SHP77 (cell line): ENCODE measurements at places on chromosomes 7 and 10.

DNA sequence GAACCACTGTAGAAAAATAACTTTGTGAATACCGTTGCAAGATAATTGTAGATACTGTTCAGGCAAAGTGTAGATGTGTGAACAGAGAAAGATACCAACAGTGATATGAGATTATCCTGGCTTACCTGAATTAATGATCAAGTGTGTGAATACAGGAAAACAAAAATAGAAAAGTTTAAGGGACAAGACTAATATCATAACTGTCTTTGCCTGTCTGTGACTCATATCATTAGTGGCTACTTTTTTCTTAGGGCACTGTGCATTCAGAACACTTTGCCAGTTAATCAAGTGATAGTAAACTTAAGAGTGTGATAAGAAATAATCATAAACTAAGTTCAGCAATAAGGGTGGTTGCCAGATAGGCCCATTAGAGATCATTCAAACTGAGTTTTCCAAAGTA, 323.0 kb upstream of the LRGUK start:
- no peak for DNase-seq

GRCh38 chr10:43874984-43875383, 226.3 kb upstream of the ZNF32 start:
- no peak for DNase-seq

DNA sequence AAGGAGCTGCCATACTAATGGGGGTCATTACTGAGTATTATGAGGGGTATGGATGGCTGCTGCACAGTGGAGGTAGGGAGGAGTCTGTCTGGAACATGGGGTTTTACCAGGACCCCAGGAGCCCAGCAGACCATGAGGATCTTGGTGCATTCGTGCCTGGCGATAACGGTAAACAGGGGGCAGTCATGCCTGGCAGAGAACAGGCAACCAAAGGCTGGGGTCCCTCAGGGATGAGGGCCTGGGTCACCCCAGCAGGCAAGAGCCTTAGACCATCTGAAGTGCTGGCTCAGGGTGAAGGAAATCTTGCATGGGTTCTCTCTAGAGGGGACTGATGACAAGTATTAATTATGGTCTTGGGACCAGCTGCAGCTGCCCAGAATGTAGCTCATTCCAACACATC, 46.1 kb downstream of the MYL10 start:
- DNase-seq: no peak

DNA sequence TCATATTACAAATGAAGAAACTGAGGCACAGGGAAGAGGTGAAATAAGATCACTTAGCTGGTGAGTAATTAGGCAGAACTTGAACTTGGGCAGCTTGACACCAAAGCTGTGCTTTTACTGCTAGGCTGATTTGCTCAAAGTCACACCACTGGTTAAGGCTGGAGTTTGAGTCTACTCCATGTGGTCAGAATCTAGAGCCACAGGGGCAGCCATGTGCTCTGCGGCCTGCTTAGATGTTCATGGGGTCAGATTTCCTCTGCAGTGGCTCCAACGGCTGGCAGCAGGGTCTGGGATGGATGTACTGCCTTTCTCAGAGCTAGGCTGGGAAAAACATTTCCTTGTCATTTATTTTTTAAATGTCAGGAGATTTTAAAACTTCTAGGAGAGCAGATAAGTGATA, 417.5 kb downstream of the KCNMA1 start:
- no peak for DNase-seq

DNA sequence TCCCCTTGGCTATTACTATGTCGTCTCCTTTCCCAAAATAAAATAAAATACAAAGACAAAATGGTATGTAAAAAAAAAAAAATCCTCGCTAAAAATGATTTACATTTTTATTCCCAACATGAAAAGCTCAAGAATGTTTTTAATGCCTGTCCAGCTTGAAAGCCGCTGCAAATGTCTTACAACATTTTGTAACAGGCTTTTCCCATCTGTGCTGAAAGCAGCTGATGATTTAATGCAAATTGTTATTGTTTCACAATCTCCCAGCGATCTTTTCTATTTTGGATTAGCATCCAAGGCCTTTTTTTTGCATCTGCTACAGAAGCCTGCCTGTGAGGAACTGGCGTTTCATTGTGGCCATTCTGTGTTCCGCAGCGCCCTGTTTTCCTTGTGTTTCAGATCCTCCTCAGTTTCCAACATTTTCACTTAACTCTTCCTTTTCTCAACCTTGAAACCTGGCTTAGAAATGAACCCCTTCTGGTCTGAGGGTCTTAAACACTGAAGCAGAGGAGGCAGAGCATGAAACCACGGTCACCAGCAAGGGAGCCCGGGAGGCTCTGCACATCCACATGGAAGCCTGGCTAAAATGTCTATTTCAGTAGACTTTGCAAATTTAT, 712.1 kb downstream of the PARD3 start:
- no peak for DNase-seq

DNA sequence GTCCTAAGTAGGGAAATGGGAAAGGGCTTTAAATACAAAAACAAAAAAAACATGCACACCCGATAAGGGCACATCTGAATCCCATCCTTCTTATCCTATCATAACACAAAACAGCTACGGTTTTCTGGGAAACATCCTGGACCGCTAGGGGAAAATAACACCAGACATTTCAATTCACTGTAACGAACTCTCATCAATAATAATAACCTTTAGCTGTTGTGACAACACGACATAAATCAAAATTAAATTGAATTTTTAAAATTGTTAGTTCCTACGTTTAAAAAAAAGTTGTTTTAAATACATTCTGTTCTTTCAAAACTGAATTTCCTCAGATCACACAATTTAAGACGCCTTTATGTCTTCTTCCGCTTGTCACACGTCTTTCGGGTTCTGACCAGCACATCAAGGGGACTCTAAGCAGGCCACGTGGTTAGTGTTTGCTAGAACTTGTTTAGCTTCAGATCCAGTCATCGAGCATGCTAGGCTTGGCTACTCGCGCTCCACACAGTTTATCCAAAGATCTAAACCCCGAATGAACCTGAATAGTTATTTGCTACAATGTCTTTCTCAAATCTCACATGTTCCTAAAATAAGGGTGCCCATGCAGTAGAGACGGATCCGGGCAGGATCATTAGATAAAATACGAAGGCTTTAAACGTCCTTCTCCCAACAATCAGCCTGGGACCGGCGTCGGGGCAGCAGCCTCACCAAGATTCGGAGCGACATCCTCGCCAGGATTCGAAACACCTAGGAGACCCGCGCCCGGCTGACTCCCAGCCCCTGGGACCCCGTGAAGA, 839 bp downstream of the IKZF5 start:
- peak; percentile 18 for DNase-seq

DNA sequence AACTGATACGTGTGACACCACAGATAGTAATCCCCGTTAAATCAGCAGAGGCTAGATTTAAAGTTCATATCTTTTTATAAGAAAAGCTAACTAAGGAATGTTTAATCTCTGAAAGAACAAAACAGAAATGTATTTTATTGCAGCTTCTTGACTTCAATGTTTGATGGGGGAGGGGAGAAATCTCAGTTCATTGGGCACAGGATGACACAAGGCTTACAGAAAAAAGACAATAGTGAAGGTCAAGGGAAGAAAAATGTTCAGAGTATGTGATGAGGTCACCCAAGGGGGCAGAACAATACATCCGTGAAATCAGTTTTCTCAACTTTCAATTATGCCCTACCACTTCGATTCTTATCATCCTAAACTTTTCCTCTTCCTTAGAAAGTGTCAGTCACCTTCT, 102.9 kb downstream of the ELAPOR2 start:
- no peak for DNase-seq

DNA sequence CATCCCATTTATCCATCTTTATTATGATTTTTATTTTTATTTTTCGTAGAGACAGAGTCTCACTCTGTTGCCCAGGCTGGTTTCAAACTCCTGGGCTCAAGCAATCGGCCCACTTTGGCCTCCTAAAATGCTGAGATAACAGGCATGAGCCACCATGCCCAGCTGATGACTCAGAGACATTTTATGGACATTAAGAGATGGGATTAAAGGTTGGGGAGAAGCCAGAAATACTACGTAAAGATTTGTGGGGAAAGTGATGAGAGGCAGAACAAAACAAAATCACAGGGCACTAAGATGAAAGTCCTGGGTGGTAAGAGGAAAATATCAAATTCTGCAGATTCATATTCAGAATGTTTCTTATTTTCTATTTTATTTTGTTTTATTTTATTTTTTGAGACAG, 7.6 kb downstream of the WNT8B start:
- DNase-seq: no peak

GRCh38 chr7:122383934-122384333, 79.4 kb upstream of the FEZF1 start:
- DNase-seq: no peak

GRCh38 chr7:35374858-35375257, 121.0 kb upstream of the TBX20 start:
- no peak for DNase-seq

GRCh38 chr10:116385994-116386809, 41.4 kb upstream of the PNLIPRP3 start:
- DNase-seq: peak; percentile 14

DNA sequence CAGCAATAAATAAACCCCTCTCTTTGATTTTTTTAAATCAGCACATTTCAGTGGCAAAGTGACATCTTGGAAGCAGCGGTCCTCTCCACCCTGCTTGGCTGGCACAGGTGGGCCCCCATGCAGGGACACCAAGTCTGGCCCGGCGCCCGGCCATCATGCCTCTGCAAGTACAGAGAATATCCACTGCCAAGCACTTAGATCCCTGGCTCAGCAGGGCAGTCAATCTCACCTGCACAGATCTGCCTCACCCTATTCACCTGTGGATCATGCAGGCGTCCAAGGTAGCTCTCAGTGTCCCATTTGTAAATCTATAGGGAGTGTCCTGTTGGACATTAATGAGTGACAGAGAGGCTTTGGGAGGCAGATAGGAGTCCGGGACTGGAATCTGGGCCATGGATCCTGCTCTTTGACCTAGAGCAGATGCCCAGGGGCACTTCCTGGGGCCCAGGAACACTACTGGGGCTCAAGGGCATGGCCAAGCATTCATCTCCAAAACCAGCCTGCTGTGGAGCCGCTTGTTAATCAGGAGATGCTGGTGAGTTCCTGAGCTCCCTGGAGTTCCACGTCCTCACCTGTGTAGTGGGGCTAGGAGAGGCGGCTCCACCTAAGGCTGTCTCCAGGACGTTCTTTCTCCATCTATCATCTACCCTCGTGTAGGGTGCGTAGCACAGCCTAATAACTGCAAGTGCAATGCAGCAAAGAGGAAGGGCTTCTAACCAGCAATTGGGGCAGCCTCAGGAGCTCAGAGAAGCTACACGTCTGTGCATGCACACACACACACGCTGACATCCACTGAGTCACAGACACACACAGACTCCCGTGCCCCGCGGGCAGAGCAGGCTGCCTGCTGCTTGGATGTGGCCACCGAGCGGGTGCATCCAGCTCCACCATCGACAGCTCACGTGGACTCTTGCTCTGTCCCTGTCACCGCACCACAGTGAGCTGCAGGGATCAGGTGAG, 123.6 kb downstream of the OAT start:
- no peak for DNase-seq

DNA sequence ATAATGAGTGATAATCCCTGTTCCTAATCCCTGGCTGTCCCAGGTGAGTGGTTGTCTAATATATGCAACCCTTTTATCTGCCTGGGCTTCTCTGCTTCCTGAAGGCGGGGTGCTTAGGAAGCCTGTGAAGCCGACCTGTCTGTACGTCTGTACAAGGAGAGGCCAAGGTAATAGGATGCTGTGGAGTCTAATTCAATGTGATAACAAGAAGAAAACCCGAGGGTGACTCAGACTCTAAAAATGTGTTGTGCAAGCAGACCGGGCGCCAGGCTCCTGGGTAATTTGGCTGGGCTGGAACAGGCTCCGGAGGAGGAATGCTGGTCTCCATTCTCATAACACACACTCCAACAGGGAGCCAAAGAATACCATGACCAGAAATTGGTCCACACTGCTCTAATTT, 43.6 kb downstream of the THNSL1 start:
- DNase-seq: no peak
